ENCODE measurements at places on chromosomes 7 and 10. TPM values are rescaled to one million over a fixed set of nuclear protein-coding genes. Genes with fewer than 3 reads are reported as not detected.

The ZNF804B gene
- total RNA-seq, result not detected

The PARP12 gene
- 23.4 TPM for total RNA-seq

The UNCX gene
- total RNA-seq, result not detected

The BAIAP2L1 gene
- 53.9 TPM for total RNA-seq

The CLDN4 gene
- total RNA-seq, result 5.8 TPM

The MAT1A gene
- 0.03 TPM for total RNA-seq

The CDK14 gene
- total RNA-seq, result 0.23 TPM
